ENCODE measurements at places on chromosomes 2 and 18. TPM values are rescaled to one million over a fixed set of nuclear protein-coding genes. Genes with fewer than 3 reads are reported as not detected.

UGT1A6 gene
- not detected for total RNA-seq

PLB1 gene
- total RNA-seq = 1.7 TPM

NTSR2 gene
- total RNA-seq = 0.25 TPM

SCYGR4 gene
- not detected for total RNA-seq

ESPNL gene
- total RNA-seq = under 0.01 TPM

MEP1B gene
- under 0.01 TPM for total RNA-seq

GPR75 gene
- 15.0 TPM for total RNA-seq

ALK gene
- total RNA-seq = 0.98 TPM

ZNF532 gene
- total RNA-seq = 184 TPM

LYG1 gene
- 0.74 TPM for total RNA-seq

CXXC1 gene
- total RNA-seq = 29.5 TPM

SIX3 gene
- 0.49 TPM for total RNA-seq

POTEI gene
- under 0.01 TPM for total RNA-seq

EVX2 gene
- total RNA-seq = not detected

PROKR1 gene
- 0.25 TPM for total RNA-seq

LIPG gene
- 11.8 TPM for total RNA-seq

ABCG8 gene
- total RNA-seq = 0.74 TPM

B4GALT6 gene
- total RNA-seq = 6.4 TPM

TRIM43 gene
- total RNA-seq = not detected

OSR1 gene
- 1.7 TPM for total RNA-seq

TGFA gene
- 3.7 TPM for total RNA-seq

GREB1 gene
- 3.0 TPM for total RNA-seq

GPR45 gene
- total RNA-seq = 1.7 TPM

SERPINB3 gene
- total RNA-seq = not detected

MAB21L4 gene
- total RNA-seq = not detected

HYCC2 gene
- total RNA-seq = 42.0 TPM

ITGA4 gene
- total RNA-seq = 5.9 TPM

PARD3B gene
- 3.4 TPM for total RNA-seq

GNLY gene
- not detected for total RNA-seq

KCNG2 gene
- total RNA-seq = 0.25 TPM

LINC00305 gene
- not detected for total RNA-seq

CELF4 gene
- total RNA-seq = 50.9 TPM

CRYGC gene
- total RNA-seq = not detected

CFAP210 gene
- 0.74 TPM for total RNA-seq

DSG3 gene
- total RNA-seq = under 0.01 TPM

CHN1 gene
- 41.1 TPM for total RNA-seq

LCT gene
- not detected for total RNA-seq

NDUFB3 gene
- 32.7 TPM for total RNA-seq

CCDC150 gene
- 3.4 TPM for total RNA-seq

MREG gene
- total RNA-seq = 2.2 TPM

GPR35 gene
- 0.98 TPM for total RNA-seq

SERPINB4 gene
- not detected for total RNA-seq

DNAJC5G gene
- total RNA-seq = not detected

HOXD8 gene
- total RNA-seq = 0.25 TPM

CYP27A1 gene
- total RNA-seq = 4.4 TPM

ANKRD29 gene
- 2.0 TPM for total RNA-seq

VSNL1 gene
- total RNA-seq = 17.5 TPM

NEU2 gene
- not detected for total RNA-seq

DTNA gene
- 43.0 TPM for total RNA-seq

SRD5A2 gene
- total RNA-seq = under 0.01 TPM
